ENCODE measurements at places on chromosomes 11 and 22.

- no peak for DNase-seq
Measured at GRCh38 chr11:121063728-121064127, 37.3 kb upstream of the TECTA start.

DNA sequence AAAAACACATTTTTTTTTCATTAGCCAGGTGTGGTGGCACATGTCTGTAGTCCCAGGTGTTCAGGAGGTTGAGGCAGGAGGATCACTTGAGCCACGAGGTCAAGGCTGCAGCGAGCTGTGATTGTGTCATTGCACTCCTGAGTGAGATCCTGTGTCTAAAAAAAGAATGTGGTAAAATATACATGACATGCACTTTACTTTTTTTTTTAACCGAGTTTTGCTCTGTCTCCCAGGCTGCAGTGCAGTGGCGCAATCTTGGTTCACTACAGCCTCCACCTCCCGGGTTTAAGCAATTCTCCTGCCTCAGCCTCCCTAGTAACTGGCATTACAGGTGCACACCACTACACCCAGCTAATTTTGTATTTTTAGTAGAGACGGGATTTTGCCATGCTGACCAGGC, 22.5 kb upstream of the CLDN5 start:
- no peak for DNase-seq

GRCh38 chr11:8586805-8587204, 7.2 kb downstream of the STK33 start:
- no peak for DNase-seq

DNA sequence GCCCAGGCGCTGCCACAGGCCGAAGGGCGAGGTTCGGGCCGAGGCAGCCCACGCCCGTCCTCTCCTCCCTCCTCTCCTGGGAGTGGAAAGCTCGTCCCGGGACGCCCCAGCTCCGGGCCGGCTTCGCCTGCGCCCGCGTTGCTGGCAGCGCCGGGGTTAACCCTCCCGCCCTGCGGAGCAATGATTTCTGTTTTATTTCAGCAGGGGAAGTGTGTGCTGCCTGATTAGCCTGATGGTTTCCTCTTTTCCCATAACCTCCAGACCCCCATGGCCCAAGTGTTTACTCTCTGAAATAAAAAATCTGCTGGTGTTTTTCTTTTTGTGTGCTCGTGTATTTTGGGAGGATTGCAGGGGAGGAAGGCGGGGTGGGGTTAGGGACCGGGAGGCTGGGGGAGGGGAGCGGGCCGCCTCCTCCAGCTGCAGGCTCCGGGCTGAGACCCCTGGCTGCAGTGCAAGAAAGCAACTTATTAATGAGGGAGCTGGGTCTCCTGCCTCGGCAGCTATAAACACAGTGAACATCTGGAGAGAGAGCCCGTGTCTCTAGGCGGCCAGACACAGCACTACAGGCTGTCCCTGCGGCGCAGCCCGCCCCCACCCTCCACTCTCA, 38.6 kb downstream of the ETS1 start:
- DNase-seq = no peak
